Suprapubic skin (tissue), 4 donors: ENCODE measurements at places on chromosomes 1 and 21.

DNA sequence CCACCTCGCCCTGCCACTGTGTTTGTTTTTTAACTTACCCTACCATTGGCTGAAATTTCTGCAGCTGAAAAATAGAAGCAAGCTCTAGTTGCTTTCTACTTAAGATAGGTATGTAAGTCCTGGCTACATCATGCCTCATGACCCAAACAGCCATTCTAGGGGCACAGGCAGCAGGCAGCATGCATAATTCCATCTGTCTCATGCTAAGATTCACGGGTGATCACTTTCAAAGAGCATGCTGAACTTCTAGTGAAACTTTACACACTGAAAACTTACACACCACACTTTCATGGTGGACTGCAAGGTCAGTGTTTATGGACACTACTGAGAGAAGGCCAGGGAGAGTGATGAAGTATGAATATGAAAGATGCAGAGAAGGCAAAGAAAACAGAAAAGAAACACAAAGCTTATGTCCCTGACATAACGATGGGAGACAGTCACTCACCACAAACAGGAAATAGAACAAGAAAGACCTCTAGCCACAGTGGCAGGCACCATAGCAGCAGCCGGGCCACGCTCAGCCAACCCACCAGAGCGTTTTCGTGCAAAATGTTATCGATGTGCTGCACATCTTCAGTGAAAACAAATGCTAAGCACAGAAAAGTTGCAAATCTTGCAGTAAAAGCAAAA, 102.3 kb upstream of the TIAM1 start:
- no peak for DNase-seq

GRCh38 chr1:193706766-193707165, 520.4 kb upstream of the B3GALT2 start:
- DNase-seq, result no peak

GRCh38 chr1:88311907-88312306, 372.2 kb upstream of the PKN2 start:
- DNase-seq, result no peak

- no peak for DNase-seq
Measured at GRCh38 chr1:156228501-156228900, 13.5 kb upstream of the BGLAP start.

DNA sequence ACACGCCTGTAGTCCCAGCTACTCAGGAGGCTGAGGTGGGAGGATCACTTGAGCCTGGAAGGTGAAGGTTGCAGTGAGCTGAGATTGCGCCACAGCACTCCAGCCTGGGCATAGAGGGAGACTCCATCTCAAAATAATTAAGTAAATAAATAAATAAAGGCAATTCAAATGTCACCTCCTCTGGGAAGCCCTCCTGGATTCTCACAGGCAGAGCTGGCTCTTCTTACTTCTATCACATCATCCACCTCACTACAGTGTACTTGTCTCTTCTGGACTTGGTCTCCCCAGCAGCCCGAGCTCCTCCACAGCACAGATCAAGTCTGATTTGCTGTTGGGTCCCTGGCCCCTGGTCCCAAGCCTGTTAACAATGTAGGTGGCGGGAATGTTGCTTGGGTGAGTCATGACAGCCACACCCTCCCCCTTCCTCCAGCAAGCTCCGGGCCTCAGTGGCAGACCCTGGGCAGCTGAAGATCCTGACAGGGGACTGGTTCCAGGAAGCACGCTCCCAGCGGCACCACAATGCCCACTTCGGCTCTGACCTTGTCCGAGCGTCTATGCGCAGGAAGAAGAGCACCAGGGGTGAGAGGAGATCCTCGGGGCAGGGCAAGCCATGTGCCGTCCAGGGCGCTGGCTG, 5.3 kb downstream of the SYTL1 start:
- DNase-seq, result no peak

DNA sequence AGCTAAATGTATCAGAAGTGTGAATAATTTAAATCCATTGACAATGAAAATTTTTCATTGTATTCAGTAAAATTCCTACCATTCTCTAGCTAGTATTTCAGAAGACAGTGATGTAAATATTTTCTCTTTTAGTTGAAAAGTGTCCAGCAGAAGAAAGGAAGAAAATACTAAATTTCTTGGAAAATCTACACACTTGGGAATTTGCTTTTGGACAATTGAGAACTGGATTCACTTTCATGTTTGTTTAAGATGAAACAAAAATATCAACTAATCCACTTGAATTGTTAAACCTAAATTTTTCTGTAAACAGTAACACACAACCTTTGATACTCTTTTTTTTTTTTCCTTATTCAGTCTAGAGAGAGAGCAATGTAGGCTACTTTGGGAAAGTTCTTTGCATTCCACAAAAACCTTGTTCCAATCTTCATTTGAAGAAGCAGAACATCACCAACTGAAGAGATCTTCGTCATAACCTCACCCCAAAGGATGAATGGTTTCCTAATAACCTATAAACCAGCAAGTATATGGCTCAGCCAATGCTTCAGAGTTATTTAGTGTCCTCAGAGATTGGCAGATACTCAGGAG, 155.1 kb upstream of the GORAB start:
- DNase-seq, result no peak

DNA sequence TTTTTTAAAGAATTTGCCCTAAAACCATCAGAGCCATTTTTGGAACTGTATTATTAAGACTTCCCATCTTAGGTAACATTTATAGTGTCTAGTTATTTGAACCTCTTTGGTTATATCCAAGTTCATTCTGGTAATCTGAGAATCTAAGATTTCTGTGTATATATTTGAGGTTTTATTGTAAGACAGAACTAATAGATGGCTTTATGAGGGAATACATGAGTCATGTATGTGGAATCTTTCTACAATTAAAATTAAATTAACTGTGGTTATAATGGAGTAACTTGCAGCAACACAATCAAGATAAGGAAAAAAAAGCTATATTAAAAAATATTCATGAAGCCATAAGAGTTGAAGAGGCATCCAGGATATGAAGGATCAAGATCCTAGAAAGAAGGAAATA, 92.1 kb downstream of the UBE2U start:
- no peak for DNase-seq

DNA sequence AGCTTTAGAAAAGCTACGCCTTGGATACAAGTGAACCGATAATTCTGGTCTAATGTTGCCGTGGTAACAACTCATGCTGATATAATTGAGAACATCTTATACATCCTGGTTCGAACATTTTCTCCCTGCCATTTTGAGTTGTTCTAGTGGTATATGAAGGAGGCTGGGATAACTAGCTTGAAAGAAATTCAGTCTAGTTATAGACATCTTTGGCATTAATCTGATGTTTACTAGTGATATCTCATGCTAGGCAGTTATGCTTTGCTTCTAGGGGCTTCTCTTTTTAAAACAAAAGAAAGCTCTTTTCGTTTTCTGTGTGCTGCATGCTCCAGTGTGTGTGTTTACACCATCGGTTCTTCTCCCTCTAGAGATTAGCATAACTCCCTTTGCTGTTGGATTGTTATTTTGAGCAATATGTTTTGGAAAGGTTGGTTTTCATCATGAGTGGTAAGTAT, 20.5 kb downstream of the PRKACB start:
- no peak for DNase-seq

GRCh38 chr1:156146020-156146768, 7.2 kb upstream of the SEMA4A start:
- DNase-seq, result peak; percentile 87

DNA sequence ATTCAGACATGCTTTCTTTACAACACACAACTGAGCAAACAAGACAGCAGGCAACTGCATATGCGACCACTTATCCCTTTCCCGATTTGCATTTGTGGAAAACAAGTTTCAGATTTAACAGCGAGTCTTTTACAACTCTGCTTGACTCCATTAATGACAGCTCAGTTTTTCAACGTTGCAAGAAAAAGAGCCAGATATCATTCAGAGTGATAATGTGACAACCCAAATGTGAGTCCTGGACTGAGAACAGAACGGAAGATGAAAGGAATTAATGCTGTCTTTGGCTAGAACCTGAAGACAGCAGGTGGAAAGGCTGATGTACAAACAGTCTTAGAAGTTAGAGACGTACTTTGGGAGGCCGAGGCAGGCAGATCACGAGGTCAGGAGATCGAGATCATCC, 83.0 kb upstream of the C8B start:
- no peak for DNase-seq

DNA sequence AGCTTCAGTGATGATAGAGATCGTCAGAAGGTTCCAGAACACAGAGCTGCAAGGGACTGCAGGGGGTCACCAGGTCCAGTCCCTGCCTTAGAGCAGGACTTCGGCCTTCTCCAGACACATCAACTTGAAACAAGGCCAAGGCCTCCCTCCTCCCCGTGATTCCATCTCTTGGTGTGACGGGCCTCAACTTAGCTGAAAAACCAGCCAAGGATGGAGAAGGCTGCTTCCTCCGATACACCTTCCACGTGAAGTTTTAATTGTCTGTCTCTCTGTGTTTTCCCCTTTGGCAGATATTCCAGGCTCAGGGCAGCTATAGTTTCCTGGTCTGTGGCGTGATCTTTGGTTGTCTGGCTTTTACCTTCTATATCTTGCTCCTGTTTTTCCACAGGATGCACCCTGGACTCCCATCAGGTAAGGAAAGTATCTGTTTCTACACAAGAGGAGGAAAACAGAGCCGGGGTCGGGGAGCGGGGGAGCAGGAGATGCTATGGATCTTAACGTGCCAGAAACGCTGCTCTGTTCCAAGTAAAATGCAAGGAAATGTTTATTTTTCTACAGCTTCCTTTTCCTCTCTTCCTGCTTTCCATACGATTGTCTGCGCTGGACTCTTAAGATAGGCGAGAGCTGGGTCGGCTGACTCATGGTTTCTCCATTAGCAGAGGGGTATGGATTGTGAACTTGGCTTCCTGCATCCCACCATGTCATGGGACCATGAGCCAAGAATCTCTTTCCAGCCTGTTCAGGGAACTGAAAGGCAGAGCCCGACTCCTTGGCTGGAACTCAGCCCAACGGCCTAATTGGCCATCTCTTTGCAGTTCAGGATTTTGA, 32.8 kb downstream of the ELK4 start:
- no peak for DNase-seq

GRCh38 chr1:222880587-222880986, 65.7 kb downstream of the DISP1 start:
- no peak for DNase-seq

- no peak for DNase-seq
Measured at GRCh38 chr1:116112388-116113140, 1.4 kb downstream of the MAB21L3 start.

- no peak for DNase-seq
Measured at GRCh38 chr1:33724348-33724747, 139.5 kb upstream of the HMGB4 start.

- no peak for DNase-seq
Measured at GRCh38 chr1:12001249-12001917, 17.9 kb upstream of the MIIP start.

DNA sequence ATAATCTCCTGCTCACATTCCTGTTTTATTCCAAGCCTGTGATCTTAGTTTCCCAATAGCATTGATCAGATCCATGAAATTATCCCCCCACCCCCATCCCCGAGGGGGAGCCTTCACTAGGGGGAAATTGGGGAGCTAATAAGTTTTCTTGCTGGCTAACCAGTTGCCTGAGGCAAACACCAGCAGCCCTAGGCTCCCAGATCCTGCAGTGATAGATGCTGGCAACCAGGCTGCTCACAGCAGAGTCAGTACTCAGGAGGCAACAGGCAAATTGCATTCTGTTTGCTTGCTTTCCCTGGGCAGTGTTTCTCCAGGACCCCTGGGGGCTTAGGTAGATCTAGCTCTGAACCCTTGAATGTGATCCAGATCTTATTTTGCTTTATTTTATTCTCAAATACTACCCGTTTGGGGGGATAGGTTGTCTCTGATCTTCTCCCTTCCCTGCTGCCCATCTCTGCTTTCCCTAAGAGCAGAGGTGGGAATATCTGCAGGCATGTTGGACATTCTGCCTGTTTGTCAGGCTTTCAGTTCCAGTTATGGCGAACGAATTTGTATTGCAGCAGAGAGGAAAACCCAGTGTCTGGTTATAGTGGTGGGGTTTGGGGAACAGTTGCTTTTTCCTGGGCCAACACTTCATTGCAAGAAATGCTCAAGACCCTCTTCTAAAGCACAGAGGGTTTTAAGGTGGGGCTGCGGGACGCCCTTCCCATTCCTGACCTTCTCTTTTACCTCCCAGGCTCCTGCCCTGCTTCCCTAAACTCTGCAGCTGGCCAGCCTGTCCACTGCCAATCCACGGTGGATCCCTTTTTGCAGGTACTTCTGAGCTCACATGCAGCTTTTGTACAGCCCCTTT, 289.8 kb upstream of the PLXNA2 start:
- DNase-seq, result no peak

DNA sequence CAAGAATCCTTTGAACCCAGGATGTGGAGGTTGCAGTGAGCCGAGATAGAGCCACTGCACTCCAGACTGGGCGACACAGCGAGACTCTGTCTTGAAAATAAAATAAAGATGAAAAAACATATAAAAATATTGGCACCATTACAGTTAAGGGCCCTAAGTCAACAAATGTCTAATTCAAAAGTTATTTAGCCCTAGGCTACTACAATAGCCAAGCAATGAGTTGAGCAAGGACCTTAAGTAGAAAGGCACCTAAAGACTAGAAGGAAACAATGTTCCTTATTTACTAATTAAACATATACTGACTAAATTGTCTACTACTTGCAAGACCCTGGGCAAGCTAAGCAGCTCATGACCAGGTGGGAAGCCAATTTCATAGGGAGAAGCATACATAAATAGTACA, 4.1 kb downstream of the PIK3R3 start:
- no peak for DNase-seq

- no peak for DNase-seq
Measured at GRCh38 chr1:106022312-106022902, 1034.1 kb upstream of the PRMT6 start.

- DNase-seq, result no peak
Measured at GRCh38 chr1:235997931-235998330, 67.0 kb downstream of the NID1 start.

- DNase-seq, result no peak
Measured at GRCh38 chr1:55696891-55697290, 481.7 kb upstream of the USP24 start.

- no peak for DNase-seq
Measured at GRCh38 chr1:42177541-42177981, 13.0 kb upstream of the GUCA2A start.

DNA sequence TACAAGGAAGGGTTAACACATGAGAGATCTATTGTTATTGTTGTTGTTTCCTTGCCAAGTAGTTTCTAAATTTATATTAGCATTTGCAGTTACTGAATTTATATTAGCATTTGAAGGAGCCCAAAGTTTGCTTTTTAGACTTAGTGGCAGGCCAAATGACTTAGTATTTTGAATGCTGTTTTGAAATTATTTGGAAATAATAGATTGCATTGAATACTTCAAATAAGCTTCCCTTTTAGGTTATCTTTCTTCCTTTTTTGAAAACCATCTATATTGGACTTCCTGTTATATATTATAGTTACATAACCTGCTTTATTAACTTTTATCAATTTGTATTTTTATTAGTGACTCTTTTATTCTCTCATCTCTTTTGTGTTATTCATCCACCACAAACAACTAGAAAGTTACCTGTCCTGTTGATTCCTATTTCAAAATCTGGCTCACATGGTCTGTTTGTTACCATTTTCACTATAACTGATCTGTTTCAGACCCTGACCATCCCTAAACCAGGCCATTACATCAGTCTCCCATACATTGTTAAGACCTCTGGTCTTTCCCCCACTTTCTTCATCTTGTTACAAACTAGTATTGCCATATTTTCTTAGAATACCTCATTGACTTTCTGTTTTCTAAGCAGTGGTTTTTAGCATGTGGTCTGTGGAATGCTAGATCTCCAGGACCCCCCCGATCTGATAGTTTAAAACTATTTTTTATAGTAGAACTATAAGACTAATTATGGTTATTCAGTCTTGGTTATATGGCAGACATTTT, 185.2 kb downstream of the RASAL2 start:
- DNase-seq, result no peak
